Retinal pigment epithelial cell (primary cell): ENCODE measurements at places on chromosomes 3 and 15.

- no peak for DNase-seq
These were observed 83.6 kb downstream of the PDZRN3 start for GRCh38 chr3:73540969-73541740.

DNA sequence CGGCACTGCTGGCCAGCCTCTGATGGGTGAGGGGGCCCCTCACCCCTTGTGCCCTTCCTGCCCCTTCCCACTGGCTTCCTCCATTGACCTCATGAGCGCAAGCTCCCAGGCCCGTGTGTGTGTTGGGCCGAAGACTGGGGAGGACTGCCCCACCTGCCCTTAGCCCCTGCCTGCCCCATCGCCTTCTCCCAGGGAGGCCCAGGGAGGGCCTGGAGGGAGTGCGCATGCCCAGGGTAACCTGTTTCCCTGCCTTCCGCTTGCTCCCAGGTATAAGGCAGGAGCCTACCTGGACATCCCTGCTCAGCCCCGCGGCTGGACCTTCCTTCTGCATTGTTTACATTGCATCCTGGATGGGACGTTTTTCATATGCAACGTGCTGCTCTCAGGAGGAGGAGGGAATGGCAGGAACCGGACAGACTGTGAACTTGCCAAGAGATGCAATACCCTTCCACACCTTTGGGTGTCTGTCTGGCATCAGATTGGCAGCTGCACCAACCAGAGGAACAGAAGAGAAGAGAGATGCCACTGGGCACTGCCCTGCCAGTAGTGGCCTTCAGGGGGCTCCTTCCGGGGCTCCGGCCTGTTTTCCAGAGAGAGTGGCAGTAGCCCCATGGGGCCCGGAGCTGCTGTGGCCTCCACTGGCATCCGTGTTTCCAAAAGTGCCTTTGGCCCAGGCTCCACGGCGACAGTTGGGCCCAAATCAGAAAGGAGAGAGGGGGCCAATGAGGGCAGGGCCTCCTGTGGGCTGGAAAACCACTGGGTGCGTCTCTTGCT is 8.8 kb downstream of the DLL4 start:
- no peak for DNase-seq

GRCh38 chr15:69597061-69597592 is 144.5 kb downstream of the RPLP1 start:
- DNase-seq: no peak

GRCh38 chr3:81752604-81753003 is 8.8 kb downstream of the GBE1 start:
- no peak for DNase-seq

DNA sequence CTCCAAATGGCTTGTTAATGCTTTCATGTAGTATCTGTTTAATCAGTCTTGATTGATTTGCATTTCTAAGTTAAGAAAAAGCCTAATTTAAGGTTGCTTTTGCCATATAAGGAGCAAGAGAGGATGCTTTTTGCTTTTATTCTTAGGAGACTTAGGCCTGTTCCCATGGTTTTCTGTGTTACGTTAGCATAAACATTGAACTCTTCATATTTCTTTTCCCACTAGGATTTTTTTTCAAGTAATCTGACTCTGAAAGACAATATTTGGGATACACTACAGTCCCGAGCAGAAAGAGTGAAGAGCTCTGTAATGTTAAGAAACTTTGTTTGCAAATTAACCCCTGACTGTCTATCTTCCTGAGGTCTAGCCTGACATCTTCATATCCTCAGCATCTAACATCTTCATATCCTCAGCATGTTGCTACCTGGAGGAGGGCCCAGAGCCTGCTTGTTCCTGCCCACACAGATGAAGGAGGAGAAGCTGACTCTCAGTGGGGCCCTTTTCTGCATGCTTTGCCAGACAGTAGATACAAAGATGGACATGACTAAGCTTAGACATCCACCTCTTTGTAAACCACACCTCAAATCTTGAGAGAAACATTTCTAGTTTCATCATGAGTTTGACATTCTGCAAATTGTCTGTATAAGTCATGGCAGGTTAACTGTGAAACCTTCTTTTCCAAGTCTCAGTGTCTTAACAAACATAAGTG is 86.2 kb upstream of the COL6A5 start:
- no peak for DNase-seq

- DNase-seq: no peak
These were observed 118.7 kb downstream of the TMEM266 start for GRCh38 chr15:76178296-76179000.

DNA sequence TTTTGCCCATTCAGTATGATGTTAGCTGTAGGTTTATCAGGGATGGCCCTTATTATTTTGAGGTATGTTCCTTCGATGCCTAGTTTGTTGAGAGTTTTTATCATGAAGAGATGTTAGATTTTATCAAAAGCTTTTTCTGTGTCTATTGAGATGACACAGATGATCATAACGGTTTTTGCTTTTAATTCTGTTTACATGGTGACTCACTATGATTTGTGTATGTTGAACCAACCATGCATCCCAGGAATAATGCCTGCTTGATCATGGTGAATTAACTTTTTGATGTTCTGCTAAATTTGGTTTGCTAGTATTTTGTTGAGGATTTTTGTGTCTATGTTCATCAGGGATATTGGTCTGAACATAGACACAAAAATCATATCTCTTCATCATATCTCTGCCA is 8.3 kb downstream of the GPR156 start:
- DNase-seq: no peak

GRCh38 chr3:114504941-114505628 is 211.3 kb downstream of the TIGIT start:
- no peak for DNase-seq

DNA sequence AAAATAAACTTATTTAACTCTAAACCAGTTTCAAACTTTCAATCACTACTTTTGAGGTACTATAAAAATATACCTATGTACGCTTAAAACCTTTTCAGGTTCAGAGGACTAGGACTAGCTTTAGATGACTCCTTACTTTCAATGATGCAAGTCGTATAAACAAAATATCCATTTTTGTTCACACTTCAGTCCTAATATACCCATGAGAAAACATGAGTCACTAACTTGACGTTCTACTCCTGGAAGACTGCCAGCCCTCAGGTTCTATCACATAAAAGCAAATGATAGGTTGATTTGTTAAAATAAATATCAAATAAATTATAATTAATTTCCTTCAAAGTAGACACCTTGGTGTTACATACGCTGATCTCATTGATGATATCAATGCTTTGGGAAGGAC is 10.6 kb upstream of the P3H2 start:
- peak; percentile 60 for DNase-seq

DNA sequence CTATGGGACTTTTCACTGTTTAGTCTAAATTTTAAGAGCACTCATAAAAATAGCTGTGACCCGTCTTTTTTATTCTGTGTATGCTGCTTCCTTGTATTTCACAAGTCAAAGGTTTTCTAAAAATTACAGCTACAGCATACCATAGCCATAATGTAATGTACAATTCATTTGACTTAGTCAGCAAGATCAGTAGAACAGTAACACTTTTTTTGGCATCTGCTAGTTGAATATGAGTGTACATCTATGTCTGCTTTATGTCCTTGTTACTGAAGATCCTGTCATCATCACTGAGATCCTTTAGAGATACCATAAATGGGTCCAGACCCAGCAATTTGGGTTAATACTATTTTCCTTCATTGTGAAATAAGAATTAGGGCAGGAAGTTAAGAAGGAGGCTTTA is 42.2 kb downstream of the CMSS1 start:
- no peak for DNase-seq

DNA sequence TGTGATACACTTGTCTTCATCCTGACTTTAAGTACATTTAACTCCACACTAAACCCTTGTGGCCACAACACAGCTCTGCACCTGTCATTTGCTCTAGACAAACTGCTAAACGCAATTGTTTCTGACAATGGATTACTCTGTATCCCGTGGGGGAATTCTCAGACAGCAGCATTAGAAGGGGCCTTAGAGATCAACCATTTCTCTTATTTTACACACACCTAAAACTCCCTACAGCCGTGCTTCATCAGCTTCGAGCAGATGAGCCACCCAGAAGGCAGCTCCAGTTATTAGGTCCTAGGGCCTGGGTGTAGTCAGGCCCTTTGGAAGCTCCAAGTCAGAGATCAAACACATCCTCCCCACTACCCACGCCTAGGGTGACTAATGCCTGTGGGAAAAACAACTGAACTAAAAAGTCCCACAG is 1.3 kb upstream of the IL12A start:
- DNase-seq: no peak

DNA sequence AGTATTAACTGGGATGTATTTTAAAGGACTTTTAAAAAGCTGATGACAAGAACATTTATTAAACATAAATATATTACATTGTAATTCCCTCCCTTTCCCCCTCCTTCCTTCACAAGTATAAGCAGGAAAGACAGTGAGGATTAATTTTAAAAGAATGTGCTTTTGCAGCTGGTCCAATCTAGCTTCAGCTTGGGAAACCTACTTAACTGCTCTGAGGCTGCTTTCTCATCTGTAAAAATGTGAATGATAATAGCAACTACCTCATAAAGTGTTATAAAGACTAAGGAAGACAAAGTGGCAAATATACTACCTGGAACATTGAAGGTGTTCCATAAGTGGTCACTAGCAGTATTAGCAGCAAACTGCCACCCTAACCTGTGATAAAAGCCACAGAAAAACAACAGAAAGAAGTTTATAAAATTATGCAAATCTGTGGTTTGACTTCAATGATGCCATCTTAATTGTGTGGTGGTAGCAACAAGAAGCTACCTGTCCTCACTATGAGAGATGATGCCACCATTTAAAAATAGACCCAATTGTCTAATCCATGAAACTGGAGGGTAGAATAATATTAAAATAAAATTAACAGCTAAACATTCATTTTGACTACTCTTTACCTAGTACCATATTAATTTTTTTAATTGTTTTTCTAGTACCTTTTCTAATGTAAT is 20.0 kb downstream of the DHX36 start:
- DNase-seq: peak; percentile 4
